ENCODE measurements at places on chromosomes 5 and 9.

DNA sequence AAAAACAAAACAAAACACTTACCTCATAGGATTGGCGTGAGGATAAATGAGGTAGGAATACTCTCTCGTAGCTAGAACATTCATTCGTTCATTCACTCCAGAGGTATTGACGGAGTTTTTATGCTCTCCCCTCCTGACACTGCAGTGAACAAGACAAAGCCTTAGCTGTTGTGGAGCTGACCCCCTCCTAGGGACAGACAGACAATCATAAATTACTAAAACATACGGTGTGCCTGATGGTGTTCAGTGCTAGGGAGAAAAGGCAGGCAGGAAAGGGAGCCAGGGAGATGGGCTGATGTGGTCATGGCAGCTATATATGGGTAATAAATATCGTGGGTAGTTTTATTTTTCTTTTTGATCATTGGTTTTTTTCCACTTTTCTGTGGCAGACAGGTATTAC, 5.7 kb upstream of the BRD3 start:
- DNase-seq, result no peak

GRCh38 chr5:65062469-65063083, 293.8 kb downstream of the CWC27 start:
- DNase-seq, result no peak

DNA sequence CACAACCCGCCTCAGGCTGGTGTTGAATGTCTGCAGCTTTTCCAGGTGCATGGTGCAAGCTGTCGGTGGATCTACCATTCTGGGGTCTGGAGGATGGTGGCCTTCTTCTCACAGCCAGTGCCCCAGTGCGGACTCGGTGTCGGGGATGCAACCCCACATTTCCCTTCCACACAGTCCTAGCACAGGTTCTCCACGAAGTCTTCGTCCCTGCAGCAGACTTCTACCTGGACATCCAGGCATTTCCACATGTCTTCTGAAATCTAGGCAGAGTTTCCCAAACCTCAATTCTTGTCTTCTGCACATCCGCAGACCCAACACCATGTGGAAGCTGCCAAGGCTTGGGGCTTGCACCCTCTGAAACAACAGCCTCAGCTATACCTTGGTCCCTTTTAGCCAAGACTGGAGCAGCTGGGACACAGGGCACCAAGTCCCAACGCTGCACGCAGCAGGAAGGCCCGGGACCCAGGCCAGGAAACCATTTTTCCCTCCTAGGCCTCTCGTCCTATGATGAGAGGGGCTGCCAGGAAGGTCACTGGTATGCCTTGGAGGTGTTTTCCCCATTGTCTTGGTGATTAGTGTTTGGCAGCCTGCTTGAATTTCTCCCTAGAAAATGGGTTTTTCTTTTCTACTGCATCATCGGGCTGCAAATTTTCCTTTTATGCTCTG, 18.2 kb downstream of the PSIP1 start:
- no peak for DNase-seq

GRCh38 chr9:130996205-130996604, 12.8 kb upstream of the LAMC3 start:
- no peak for DNase-seq

DNA sequence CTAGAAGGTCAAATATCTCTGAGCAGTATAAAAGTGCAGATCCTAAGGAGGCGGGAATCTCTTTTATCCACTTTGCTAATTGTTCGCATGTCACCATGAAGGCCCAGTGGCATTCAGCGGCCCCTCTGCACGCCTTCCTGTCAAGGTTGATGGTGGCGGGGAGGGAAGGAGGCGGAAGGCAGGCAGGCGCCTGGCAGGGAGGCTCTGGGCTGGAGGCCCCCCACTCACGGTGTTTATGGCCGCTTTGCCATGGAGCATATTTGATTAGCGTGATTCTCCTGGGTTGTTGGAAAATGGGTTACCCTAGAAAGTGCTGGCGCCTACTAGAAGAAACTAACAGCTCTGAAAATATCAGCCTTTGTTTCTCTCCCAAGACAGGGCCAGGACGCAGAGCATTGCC, 209.6 kb downstream of the FSTL4 start:
- no peak for DNase-seq

Measured in NCI-H1694 (cell line).